ENCODE measurements at places on chromosomes 7 and 10. TPM values are rescaled to one million over a fixed set of nuclear protein-coding genes. Genes with fewer than 3 reads are reported as not detected.
A peak's percentile ranks its signal among the peaks of the same experiment; 100 is the strongest.

Gene PTN
- total RNA-seq: 4.7 TPM

Gene SLC13A1
- not detected for total RNA-seq

- DNase-seq: no peak
These were observed 195.4 kb downstream of the MACC1 start for GRCh38 chr7:20021831-20022230.

GRCh38 chr10:58950618-58951017 is 225.8 kb upstream of the PHYHIPL start:
- DNase-seq: no peak

- DNase-seq: peak; percentile 35
These were observed 736.4 kb upstream of the PHF14 start for GRCh38 chr7:10237306-10237705.

Data from kidney epithelial cell (primary cell).